ENCODE measurements at places on chromosomes 5 and 9.

GRCh38 chr5:80234116-80234948 is 21.5 kb downstream of the SERINC5 start:
- no peak for DNase-seq

DNA sequence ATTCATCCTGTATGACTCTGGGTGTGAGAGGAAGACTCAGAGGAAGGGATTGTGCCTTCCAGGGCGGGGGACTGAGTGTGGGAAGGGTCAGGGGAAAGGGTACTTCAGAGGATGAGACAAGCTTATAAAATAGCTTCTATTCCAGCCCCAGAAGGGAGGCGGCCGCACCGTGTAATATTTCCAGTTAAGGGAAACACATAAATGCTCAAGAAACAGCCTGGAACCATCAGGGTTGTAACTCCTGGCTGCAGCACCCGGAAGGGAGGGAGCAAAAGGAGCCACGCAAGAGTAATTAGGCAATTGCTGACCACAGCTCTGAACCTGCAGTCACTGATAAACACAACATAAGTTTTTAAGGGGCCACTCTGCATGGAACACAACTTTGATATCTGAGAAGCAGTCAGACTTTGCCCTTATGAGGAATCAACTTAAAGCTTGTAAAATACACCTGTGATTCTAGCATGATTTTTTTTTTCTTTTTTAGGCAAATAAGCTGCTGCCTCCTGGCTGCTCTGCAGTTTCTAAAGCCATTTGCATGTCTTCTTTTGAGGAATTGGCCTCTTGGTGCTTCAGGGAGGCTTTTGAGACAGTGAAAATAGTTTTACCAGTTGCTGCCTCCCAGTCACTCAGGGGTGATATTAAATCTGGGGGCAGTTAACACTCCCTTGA is 382.7 kb downstream of the ENC1 start:
- no peak for DNase-seq

- no peak for DNase-seq
Observed at GRCh38 chr5:102106599-102106998, 189.5 kb downstream of the SLCO4C1 start.

DNA sequence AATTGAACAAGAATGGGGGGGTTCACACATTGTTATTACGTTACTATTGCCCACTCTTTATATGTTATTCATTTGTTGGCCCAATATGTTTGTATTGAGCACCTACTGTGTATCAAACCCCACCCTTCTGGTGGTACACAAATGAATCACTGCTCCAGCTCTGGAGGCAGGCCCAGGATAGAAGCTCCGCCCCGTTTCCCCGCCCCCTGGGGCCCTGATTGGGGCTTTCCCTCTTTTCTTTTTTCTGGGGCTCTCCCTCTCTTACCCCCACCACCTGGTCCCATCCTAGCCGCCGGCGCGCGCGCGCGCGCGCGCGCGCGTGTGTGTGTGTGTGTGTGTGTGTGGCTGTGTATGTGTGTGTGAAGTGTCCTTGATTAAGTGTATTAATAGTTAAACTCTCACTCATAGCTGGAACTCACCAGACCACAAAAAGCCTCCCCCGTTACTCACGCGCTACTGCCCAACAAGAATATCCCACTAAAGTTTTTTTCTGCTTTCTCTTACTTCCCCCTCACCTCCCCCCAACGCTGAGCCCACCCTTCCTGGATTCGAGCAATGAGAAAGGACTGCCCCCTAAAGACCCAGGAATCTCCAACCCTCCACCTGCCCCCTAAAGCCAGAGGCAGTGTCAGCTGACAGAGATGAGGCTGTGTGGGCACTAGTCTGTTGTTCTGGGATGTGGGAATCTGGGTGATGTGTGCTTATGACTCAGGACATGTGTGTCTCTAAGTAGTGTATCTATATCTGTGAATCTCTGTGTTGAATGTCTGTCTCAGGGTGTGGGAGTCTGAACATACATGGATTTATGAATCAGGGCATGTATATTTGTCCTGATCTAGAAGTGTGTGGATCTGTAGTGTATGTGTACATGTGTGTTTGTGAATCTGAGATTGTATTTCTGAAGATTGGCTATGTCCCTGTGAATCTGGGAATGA is 4.0 kb downstream of the CXXC5 start:
- DNase-seq: peak; percentile 49

DNA sequence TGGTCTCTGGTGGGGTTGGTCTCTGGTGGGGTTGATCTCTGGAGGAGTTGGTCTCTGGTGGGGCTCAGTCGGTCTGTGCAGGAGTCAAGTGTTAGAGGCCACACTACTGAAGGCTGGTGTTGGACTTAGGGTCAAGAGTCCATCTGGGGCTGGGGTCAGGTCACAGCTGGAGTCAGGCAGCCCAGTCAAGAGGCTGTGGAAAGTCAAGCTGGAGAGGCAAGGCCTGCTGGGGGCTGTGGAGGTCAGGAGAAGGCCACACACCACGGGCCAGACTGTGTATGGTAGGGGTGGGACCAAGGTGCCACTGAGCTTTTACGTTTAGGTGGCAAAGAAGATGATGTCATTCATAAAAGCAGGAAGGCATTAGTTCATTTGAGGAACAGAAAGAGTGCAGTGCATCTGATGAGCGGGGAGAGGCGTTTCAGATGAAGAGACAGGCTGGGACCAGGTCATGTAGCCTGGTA is 16.7 kb upstream of the CD74 start:
- DNase-seq: no peak

GRCh38 chr9:86424251-86424891 is 70.2 kb upstream of the TUT7 start:
- DNase-seq: no peak

- DNase-seq: no peak
Observed at GRCh38 chr5:150085191-150085912, 1.0 kb downstream of the CSF1R start.

- no peak for DNase-seq
Observed at GRCh38 chr9:77771171-77771570, 123.0 kb upstream of the GNA14 start.

- no peak for DNase-seq
Observed at GRCh38 chr5:142807372-142807911, 37.3 kb downstream of the ARHGAP26 start.

DNA sequence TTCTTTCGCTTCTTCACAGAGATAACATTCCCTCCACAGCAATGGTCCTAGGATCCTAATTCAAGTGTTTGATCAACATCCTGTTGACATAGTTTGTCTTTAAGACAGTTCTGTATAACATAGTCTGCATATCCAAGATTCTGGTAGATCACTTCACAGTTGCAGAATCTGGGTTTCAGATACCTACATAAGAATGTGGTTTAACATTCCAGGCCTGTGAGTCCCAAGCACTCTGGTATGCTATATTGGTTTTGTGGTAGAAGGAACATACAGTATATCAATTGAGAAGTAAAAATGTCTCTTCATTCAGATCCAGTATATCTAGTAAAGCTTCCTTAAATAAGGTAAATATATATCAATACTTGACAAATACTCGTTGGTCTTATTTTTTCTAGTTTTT is 914.2 kb upstream of the CDH6 start:
- DNase-seq: no peak

GRCh38 chr5:62395210-62395950 is 8.3 kb downstream of the DIMT1 start:
- no peak for DNase-seq

- DNase-seq: no peak
Observed at GRCh38 chr5:66981266-66982055, 215.1 kb downstream of the CD180 start.

DNA sequence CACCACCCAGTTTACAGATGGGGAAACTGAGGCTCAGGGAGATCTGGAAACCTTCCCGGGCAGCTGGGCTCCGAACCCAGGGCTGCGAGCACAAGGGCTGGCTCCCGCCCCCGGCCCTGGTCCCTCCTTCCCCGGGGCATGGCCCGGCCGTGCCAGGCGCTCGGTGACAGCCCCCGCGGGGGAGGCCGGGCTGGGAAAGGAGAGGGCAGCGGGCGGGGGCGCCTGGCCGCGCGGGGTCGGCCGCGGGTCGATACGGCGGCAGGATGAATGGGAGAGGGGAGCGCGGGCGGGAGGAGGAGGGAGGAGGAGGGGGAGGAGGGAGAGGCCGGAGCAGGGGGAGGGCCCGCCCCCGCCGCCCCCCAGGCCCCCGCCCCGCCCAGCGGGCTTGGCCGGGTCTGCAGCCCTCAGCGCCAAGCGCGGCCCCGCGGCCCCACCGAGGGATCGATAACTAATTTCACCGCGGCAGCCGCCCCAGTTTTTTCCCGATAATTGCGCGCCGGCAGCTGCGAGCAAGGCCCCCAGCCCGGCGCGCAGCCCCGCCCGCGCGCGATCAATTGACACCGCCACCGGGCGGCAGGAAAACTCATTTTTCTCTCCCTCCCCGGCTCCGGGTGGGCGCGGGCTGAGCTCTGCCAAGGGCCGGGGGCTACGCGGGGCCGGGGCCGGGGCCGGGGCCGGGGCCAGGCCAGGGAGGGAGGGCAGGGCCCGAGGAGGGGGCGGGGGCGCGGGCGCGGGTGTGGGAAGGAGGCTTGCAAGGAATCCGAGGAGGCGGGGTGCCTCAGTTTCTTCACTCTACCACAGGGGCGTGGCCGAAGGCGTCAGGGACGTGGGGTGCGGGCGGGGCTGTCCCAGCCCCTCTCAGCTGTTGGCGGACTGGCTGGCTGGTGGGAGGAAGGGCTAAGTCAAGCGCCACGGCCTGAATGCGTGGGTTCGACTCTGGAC is 52.1 kb downstream of the C9orf50 start:
- no peak for DNase-seq

GRCh38 chr9:31355965-31356364 is 1028.5 kb upstream of the ACO1 start:
- DNase-seq: no peak

- DNase-seq: no peak
Observed at GRCh38 chr9:69499959-69500358, 172.2 kb downstream of the APBA1 start.

- peak; percentile 34 for DNase-seq
Observed at GRCh38 chr9:92947268-92948037, at the start of gene FGD3. Gene FGD3, plus strand, starts transcription at chr9:92947523. Its CDS starts 28,734 bp downstream, at chr9:92976257.

DNA sequence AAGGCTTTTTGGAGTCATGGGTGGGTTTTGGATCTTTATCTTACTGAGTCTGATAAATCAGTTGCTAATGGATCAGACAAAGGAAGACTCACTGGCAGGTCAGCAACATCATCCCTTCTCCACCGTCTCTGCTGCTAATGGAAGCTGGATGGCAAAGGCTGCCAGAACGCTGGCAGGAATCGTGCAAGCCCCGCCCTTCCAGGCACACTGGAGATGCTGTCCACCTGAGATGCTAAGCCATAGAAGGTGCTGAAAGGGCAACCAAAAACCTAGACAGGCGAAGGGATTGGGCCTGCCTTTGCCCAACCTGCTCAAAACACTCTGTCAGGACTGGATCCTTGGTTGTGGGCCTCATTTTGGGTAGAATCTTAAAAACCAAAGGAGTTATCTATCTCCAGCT is 139.5 kb upstream of the FSTL4 start:
- no peak for DNase-seq

DNA sequence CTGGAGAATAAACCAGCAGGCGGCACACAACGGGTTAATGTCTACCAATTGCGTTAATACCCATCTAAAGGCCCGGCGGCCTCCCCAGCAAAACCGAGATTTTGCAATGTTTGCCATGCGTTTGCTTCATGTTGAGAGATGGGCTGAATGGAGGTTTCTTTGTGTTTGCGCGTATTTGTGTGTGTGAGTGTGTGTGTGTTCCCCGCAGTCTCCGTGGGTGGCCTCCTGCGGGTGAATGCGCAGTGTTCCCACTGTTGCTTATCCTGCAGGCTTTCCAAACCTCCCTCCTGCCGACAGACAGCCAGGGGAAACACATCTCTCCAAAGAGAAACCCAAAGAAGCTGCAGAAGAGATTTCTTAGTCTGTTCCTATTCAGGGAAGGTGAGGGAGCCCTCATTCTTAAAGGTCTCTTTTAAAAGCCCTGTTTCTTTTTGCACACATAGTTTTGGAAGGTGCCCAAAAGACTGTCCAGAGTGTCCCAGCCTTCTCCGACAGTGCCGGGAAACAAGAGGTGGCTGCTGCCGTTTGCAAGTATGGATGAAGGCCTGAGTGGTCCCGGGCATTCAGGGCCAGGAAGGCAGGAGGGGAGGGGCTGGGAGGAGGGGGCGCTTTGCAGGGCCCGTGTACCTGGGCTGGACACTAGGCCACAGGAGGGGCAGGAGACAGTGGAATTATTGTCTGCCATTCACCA is 103.8 kb upstream of the ERCC6L2 start:
- no peak for DNase-seq

DNA sequence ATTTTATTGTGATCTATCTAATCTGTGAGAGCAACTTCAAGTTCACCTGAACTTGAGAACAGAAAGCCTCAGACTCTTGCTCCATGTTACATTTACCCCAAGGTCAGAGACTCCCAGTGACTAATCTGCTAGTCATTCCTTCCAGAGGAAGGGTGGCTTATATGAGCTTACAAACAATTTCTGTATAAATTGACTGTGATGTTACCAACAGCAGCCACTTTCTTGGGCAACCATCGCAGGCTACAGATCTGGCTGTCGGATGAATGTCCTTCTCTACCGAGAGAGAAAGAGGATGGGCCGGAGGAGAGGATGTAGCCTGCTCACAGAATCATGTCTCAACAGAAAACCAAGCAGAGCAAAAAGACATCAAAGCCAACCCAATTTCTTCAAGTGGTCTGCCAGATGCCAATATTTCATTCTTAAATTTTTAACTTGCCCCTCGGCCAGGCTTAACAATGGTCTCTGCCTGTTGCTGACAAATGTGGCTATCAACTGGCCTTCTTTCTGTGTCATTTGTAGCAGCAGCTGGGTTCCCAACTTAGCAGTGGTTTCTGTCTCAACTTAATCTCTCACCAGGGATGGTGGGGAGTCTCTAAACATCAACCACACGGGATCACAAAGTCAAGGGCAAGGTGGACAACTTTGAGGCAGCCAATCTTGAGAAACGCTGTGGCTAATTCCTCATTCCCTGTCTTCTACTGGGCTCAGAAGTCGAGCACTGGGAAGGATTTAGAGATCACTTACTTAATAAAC is 81.3 kb downstream of the RAPGEF1 start:
- DNase-seq: no peak

- no peak for DNase-seq
Observed at GRCh38 chr9:123928533-123929176, 1.3 kb downstream of the DENND1A start.

DNA sequence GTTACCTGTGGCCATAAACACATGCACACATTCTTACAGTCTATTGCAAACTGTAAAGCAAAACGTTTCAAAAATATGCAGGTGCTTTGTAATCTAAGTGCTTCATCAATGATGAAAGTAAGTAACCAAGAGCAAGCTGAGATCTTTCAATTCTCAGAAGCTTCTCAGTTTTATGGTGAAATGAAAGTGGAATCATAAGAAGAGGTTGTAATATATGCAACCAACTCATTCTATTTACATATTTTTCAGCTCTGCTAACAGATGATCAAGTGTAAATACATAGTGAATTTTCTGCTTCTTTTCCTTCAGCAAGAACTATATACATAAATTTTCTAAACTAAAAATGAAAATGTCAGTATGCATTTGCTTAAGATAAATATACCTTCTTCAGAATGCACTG is 33.1 kb upstream of the PRDM9 start:
- no peak for DNase-seq

Data from stimulated activated CD4-positive, alpha-beta T cell treated with anti-CD3 and anti-CD28 coated beads, Interleukin-15, amount 100 ng/mL, for 1 hour (primary cell).